ENCODE measurements at places on chromosomes 7 and 10.

DNA sequence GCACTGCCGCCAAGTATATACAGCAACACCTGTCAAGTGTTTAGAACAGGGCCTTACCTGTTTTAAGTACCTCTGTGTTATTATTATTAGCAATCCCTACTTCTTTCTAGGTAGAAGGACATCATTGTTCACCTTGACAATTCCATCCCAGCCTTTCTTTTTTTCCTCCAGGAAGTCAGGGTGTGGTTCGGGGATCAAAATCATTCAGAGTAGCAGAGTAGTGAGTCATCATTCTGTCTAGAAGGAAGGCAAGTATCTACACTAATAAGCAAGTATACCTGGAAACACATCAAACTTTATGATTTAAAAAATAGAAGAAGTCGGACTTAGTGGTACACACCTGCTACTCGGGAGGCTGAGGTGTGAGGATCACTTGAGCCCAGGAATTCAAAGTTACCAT, 25.5 kb upstream of the CAPZA2 start:
- DNase-seq = no peak

- no peak for DNase-seq
Observed at GRCh38 chr7:128398841-128399135, 11.0 kb downstream of the IMPDH1 start.

- no peak for DNase-seq
Observed at GRCh38 chr7:80791509-80791929, 127.3 kb downstream of the SEMA3C start.

DNA sequence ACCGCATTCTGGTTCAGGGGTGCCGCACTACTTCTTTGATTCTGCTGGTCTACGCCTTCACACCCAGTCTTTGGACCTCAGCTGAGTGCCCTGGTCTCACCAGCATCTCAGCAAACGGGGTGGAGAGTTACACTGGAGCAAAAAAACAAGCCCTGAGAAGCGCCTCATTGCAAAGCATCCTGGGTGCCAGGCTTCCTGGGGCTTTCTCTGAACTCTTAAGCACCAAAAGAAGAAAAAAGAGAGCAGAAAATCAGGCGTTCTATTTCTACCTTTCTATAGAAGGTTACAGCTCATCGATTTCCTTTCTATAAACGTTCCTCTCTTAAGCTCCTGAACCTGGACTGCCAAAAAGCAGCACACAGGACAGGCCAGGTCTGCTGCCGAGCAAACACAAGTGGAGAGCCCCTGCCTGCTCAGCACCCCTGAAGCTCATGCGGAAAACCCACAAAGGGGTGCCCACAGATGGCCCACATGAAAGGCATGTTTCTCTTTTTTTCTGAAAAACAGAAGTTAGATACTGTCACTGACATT, 217.9 kb downstream of the SFMBT2 start:
- DNase-seq = no peak

DNA sequence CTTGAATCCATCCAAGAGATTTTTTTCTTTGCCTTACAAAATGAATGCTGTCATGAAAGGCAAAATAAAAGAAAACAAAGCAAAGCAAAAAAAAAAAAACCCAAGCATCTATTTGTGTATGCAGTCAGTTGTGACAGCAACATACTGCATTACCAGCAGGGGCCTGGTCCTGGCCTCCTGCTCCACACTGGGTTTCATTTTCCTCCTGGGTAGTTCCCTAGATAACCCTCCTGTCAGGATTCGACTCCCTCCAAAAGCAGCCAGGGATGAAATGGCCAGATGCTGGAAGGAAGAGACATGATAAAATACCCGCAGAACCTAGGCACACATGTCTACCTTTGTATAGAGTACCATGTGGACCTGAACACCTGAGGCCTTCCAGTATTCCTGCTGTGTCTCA, 148.6 kb downstream of the NRCAM start:
- DNase-seq = no peak

DNA sequence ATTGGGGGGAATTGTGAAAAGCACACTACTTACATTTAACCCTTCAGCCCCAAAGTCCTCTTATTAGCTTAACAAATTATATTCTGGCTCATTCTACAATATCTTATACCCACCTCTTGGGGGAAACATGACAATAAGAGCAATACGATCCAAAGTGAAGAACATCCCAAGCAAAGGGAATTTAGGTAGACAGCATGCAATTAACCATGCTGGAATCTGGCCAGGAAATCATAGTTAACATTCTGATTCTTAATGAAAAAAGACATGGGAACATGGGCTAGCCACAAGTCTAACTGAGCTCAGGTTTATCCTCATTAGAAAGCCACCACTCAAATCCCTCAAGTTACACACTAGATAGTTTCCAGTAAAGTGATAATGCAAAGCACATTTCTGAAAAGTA, 241.9 kb upstream of the SLC26A5 start:
- no peak for DNase-seq

GRCh38 chr7:35987016-35987415, 166.0 kb upstream of the EEPD1 start:
- DNase-seq = no peak

DNA sequence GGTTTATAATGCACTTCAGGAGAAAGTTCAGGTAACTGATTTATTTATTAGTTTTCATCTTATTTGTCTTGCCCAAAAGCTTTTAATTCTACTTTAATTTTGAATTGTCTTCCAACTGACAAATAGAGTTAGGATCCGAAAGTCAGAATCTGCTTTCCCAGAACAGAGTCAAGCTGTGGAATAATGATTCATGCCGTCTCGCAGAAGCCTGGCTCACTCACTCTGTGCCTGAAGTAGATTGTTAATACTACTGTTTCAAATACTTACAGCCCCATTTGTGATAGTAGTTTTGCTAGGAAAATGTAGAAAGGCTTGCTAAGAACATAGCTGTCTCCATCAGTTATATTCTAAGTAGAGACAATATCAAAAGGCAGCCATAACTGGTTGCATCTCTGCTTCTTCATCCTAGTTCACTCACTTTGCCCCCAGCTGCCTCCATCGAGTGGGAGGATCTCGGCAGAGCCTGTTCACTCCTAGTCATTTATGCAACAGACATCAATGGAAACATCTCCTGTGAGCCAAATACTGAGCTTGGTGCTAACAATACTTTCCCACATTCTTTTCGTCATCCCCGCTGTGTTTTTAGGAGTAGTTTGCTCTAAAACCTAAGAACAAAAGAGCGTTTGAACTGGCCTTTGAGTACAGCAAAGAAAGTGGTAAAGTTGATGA, 28.0 kb downstream of the ABRAXAS2 start:
- DNase-seq = no peak

DNA sequence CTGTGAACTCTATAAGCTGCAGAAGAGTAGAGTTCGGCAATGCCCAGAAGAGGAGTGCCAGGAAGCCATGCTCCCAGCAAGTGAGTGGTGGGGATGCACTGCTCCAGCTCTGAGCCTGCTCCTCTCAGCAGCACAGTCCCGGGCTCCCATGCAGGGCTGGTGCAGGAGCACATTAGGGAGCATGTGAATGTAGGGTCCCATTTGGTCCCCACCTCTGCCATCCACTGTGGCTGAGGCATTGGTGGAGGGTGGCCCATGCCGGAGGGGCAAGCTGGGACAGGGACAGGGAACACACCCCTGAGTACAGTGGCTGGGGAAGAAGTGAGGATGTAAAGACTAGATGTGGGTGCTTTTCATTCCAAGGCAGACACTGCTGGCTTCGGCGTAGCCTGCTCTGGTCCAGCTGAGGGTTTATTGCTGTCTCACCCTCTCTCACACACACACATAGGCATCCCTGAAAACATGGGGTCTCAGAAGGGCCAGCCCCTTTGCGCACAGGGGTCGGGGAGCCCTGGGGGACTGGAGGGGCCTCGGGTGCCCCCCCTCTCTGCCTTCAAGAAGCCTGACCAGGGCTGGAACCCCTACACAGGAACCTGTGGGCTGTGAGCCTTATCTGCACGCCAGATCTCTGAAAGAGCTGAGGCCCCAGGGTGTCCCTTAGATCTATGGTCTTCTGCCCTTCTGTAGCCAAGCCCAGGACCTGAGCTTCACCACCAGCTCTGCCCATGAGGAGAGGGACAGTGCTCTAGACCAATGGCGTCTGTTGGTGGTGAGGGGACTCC, 341.0 kb downstream of the TCERG1L start:
- peak; percentile 78 for DNase-seq

GRCh38 chr7:98064233-98064632, 42.4 kb upstream of the LMTK2 start:
- DNase-seq = no peak

DNA sequence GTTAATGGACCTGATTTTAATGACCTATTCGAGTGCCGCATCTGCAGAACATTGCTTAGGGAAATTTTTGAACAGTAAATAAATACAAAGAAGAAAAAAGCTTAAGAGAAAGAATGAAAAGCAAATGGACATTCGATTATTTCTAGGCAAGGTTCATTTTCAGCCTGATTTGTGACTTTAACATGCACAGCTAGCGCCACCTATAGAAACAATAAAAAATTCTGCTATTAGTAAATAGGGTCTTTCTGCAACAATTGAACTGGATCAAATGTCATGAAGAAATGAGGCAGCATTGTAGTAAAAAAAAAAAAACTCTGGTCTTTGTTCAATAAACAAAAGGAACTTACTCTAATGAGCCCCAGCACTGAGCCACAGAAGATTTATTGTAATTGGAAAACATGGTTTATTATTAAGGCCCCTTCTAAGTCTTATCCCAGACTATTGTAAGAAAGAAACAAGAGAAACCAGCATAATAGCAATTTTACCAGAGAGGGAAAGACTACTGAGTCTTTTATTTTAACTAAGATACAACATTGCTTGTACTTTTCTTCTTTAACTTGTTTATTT, 41.4 kb upstream of the GHITM start:
- no peak for DNase-seq

DNA sequence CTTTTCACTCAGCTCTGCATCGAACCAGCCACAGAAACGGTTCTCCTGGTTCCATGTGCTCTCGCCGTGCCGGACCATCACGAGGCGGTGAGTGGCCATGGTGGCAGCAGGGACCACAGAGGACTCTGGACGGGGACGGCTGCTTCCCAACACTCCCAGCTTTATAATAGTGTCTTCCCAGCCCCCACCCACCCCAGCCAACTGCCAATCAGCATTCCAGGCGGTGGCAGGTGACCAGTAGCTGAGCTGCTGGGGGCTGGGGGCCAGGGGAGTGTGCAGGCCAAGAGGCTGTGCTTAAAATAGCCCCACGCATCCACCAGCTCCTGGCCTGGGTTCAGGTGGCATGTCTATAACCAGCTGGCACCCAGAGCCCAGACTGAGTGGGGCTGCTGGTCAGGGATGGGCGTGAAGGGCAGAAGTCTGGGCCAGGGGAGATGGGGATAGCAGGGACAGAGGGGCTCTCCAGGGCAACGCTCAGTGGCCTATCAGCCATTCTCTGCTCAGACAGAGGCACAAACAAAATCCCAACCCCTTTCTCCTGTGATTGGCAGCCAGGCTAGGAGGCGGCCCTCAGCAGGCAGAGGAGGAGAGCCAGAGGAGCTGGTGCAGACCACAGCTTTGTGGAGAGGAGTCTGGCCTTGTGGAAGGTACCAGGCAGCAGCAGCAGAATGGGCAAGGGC, at the start of gene PGAM2:
PGAM2 (minus strand) TSS at position 137 of the 680 bp plus-strand sequence; CDS start at position 99, 38 bp downstream.
- no peak for DNase-seq

DNA sequence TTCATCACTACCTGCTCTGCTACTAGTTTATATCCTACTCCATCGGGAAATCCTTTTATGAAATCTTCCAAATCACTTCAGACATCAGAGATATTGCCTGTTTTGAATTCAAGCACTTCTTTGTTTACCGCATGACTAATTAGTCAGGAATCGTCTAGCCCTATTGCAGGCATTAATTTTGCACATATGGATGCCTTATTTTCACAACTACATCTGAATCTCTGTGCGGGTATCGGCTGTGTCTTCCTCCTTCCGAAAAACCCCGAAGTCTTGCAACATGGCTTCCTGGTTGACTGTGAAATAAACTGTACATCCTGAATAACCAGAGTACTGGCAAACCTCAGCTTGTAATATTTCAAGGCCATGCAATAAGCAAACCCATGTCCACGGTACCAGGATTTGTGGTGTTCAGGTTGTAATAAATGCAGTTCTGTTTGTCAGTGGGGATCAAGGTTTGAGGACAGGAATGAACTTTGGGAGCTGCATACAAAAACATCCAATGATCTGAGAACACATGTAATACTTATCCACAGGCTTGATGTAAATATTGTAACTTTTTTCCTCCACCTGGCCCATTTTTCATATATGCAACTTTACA, 642.1 kb downstream of the PARD3 start:
- DNase-seq = no peak

DNA sequence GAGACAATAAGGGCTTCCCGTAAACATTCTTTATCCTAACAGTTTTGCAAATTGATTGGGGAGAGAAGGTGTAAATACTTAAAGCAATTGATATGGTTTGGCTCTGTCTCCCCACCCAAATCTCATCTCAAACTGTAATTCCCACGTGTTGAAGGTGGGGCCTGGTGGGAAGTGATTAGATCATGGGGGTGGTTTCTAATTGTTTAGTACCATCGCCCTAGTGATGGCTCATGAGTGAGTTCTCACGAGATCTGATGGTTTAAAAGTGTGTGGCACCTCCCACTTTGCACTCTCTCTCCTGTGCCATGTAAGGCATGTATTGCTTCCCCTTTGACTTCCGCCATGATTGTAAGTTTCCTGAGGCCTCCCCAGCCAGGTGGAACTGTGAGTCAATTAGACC, 22.1 kb upstream of the CAPZA2 start:
- no peak for DNase-seq

GRCh38 chr7:81482600-81483186, 287.2 kb downstream of the HGF start:
- DNase-seq = no peak

DNA sequence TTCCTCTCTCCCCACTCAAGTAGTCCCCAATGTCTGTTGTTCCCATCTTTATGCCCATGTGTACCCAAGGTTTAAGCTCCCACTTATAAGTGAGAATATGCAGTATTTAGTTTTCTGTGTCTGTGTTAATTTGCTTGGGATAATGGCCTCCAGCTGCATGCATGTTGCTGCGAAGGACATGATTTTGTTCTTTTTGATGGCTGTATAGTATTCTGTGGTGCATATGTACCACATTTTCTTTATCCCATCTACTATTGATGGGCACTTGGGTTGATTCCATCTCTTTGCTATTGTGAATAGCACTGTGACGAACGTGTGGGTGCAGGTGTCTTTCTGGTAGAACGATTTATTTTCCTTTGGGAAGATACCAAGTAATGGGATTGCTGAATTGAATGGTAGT, 170.2 kb upstream of the AUTS2 start:
- no peak for DNase-seq

DNA sequence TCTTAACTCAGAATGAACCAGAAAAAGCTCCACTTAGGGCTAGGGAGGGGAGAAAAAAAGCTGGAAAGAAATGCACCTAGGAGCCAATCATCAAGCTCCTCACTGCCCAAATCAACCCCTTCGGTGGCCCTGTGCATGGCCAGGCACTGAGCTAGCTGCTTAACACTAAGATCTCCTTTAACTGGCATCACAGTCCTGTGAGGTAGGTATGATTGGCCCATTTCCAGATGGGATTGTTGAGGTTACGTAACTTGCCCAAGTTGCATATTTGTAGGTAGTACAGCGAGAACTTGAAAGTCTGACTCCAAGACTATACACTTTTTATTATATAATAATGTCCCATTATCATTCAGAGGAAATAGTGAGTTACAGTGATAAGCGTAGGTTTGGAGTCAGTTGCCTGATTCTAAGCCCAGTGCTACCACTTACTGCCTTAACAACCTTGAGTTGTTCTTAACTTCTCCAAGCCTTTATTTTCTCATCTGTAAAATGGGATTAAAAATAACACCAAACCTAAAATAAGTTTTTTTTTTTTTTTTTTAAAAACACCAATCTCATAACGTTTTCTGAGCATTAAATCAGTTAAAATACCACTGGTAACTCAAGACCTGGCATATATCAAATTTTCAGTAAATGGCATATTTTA, 37.2 kb upstream of the ACSL5 start:
- DNase-seq = no peak
